ENCODE measurements at places on chromosomes 16 and 17.

DNA sequence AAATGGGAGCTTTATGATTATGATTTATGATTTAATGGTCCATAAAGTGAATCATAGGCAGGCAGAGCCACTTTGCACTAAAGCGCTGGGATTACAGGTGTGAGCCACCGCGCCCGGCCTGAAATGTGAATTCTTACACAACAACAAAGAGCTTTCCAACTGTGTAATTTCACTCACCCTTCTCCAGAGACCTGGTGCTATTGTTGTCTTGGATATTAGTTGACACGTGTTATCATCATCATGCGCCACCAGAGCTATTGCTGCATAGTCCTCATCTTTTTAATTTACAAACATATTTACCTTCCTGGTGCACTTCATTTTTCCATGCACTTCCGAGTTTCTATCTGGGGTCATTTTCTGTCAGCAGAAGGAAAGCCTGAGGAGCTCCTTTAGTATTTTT, 4.8 kb upstream of the UTS2R start:
- DNase-seq: no peak

- DNase-seq: no peak
Measured at GRCh38 chr17:2865228-2865627, 69.0 kb downstream of the RAP1GAP2 start.

- DNase-seq: no peak
Measured at GRCh38 chr17:38844261-38844757, 9.2 kb downstream of the RPL23 start.

DNA sequence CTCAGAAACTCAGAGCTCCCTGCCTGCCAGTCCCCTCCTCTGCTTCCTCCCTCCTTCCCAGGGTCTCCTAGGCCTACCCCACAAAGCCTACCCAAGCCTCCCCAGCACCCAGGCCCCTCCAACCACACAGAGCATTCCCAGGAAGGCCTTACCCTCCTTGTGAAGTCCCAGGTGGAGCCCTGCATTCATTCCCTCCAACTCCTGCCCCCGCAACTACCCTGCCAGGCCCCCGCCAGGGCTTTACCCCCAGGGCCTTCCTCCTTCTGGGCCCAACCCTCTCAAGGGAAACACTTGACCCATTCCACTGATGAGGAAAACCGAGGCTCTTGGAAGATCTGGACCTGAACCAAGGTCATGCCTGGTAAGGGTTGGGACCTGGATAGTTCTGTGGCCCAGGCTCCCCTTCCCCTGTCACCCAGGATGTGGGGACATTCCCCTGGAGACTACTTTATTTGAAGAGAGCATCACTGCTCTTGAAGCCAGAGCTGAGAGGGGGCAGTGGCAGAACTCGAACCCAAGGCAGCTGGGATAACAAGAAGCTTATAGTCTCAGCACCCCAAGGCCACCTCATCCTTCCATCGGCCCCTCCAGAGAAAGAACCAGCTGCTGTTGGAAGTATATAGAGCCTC, 12.5 kb downstream of the PLLP start:
- no peak for DNase-seq

GRCh38 chr16:85464383-85465305, 148.5 kb upstream of the GSE1 start:
- no peak for DNase-seq

DNA sequence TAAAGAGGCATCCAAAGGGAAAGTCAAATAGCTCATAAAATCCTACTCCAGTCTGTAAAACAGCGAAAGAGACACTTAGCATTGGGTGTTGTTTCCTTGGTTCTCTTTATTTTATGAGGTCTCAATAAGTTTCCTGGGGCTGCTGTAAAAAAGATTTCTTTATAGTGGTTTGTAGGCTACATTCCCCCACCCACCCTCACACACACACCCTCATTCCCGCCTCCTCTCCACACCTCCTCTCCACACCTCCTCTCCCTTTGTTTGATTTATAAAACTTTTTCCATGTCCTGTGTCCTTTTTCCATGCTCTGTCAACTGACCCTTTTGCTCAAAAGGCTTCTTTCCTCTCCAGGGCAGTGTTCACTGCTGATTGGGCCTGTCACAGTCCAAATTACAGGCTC, 178.9 kb upstream of the SOX9 start:
- no peak for DNase-seq

- DNase-seq: no peak
Measured at GRCh38 chr17:3963237-3964201, 718 bp downstream of the ATP2A3 start.

DNA sequence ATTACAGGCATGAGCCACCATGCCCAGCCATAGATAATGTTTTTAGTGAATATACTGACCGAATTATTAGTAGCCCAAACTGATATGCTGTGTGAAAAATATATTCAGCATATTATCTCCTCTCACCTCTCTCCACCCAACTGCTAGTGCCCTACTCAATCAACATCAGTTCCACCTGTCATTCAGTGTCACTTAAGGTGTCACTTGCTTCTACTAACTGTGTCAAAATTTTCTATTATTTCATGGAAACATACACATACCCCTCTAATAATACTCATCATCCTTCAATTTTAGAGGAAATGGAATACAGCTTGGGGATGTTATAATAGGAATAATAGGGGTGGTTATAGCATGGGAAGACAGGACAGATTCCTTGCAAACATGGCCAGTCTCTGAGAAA, 12.6 kb downstream of the EFCAB3 start:
- DNase-seq: no peak
